Activated CD8-positive, alpha-beta memory T cell treated with anti-CD3 and anti-CD28 coated beads, Interleukin-2, amount 10 ng/mL, durations not matched to agents 7 days and 5 days (primary cell): ENCODE measurements at places on chromosomes 4 and X.

DNA sequence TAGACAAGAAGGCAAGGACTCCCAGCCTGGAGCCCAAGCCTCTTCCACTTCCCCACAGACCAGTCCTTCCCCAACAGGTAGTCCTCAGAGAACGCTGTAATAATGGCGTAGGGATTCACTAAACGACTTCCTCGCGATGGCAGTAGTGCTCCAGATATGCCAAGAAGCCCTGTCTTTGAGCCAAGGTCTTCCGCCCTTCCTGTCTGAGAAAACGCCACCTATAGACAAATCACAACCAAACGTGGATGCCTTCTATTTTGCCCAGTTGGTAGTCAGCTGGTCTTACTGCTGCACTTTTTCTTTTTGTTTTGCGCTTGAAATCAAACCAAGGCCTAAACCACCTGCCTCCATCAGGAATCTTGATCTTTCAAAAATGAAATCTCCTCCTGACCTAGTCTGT lies 203.3 kb downstream of the OR13H1 start:
- H3K4me3 ChIP-seq: no peak overlapping the region
- no peaks in the 10 kb centered on the region for H3K27me3 ChIP-seq
- no peak overlapping the region for H3K27ac ChIP-seq

DNA sequence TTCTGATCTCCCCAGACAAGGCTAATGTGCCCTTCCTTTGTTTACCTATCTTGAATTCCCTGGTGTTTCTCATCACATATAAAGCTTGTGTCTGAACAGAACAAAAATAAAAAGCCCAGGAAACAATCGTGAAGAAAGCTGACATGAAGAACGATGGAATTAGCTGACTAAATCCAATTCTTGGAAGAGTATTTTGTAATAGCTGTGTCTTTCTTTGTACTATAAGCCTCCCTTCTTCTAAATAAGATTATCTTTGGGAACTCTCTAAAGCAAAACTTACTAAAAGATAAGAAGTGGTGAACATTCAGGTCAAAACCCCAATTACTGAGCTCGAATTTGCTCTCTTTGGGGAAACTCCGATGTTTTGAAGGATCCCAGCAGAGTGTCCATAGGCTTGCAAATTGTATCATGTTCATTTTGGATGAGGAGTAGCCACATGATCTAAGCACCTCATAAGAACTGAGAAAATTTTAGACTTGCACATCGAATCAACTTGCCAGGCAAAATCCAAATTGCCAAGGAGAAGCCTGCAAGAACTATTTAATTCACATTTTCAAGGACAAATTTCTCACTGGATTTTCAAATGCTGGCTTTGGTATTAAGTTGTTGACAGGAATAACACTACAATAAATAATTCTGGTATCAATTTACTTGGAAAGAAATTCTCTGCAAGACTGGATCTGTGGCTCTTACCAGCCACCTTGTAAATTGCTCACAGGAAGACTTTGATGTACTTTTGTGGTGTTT lies 106.2 kb downstream of the LNX1 start:
- peaks cover 44% of the 10 kb centered on the region for H3K27me3 ChIP-seq
- DNase-seq: no peak
- H3K4me3 ChIP-seq: no peak overlapping the region

GRCh38 chrX:153870791-153871360 lies 15.1 kb downstream of the L1CAM start:
- H3K27me3 ChIP-seq: no peaks in the 10 kb centered on the region
- no peak for DNase-seq
- no peaks in the 10 kb centered on the region for H3K4me1 ChIP-seq
- H3K27ac ChIP-seq: no peak overlapping the region
- H3K4me3 ChIP-seq: no peak overlapping the region

- no peak overlapping the region for H3K27ac ChIP-seq
- H3K4me3 ChIP-seq: no peak overlapping the region
- peaks cover 30% of the 10 kb centered on the region for H3K27me3 ChIP-seq
- DNase-seq: no peak
- H3K36me3 ChIP-seq: no peaks in the 10 kb centered on the region
These were observed 64.4 kb downstream of the SHROOM3 start for GRCh38 chr4:76499461-76499860.

GRCh38 chrX:140766024-140766611 lies 56.6 kb downstream of the LINC00632 start:
- H3K27ac ChIP-seq: no peak overlapping the region
- DNase-seq: peak; percentile 48
- peaks cover 16% of the 10 kb centered on the region for H3K27me3 ChIP-seq
- H3K4me3 ChIP-seq: no peak overlapping the region

GRCh38 chr4:122170775-122171174 lies 18.6 kb downstream of the BLTP1 start:
- H3K4me3 ChIP-seq: no peak overlapping the region
- H3K27ac ChIP-seq: no peak overlapping the region
- no peaks in the 10 kb centered on the region for H3K4me1 ChIP-seq
- peaks cover 20% of the 10 kb centered on the region for H3K36me3 ChIP-seq
- H3K27me3 ChIP-seq: no peaks in the 10 kb centered on the region
- DNase-seq: no peak
